ENCODE measurements at places on chromosomes 7 and 10. TPM values are rescaled to one million over a fixed set of nuclear protein-coding genes. Genes with fewer than 3 reads are reported as not detected.
A peak's percentile ranks its signal among the peaks of the same experiment; 100 is the strongest.

ASZ1 gene
- total RNA-seq: not detected

CXCL12 gene
- not detected for total RNA-seq

DNA sequence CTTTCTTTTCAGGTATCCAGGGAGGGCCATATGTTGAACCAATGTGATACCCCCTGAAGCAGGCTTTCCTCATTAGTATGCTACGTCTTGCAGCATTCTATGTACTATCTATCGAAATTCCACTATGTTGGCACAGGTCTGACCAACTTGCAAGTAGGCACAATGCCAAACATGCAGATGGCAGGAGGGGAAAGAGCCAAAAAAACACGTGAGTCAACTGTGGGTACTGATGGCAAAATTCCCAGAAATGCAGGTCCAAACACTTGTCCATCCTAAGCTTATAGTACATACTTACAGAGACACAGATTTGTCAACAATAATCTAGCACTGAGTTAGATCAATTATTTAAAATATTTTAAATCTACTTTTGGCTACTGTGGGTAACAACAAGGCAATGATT is 394.9 kb downstream of the DGKB start:
- DNase-seq: peak; percentile 90

GRCh38 chr10:91555455-91555854 is 77.4 kb downstream of the PPP1R3C start:
- DNase-seq: no peak

- DNase-seq: no peak
Observed at GRCh38 chr7:81333536-81333935, 414.7 kb upstream of the SEMA3C start.

- DNase-seq: peak; percentile 67
Observed at GRCh38 chr10:101293007-101293723, 60.8 kb upstream of the BTRC start.

- peak; percentile 22 for DNase-seq
Observed at GRCh38 chr10:58299580-58299979, 30.6 kb downstream of the CISD1 start.

Data from G401 (cell line).